T47D (cell line): ENCODE measurements at places on chromosomes 7 and 10.

- no peak for DNase-seq
Measured at GRCh38 chr10:119418362-119418761, 124.2 kb downstream of the RGS10 start.

- DNase-seq: no peak
Measured at GRCh38 chr10:79184145-79184625, 115.4 kb downstream of the ZMIZ1 start.

DNA sequence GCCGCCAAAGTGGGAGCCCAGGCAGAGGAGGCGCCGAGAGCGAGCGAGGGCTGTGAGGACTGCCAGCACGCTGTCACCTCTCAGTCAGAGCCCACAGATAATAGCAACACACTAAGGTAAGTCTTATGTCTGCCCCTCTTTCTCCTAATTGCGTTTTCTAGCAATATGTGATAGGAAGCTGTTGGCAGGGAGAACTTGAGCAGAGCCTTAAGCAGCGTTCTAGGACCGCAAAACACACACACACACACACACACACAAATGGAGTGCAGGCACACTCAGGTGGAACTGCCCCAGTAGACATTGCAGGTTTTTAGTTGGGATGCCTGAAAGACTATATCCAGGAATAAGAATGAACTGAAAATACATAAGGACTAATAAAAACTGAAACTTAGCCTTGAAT, 1188.5 kb downstream of the NXPH1 start:
- no peak for DNase-seq

- DNase-seq: no peak
Measured at GRCh38 chr10:78852466-78853240, 216.1 kb upstream of the ZMIZ1 start.

- DNase-seq: no peak
Measured at GRCh38 chr7:143321242-143321641, 5.3 kb downstream of the CLCN1 start.

DNA sequence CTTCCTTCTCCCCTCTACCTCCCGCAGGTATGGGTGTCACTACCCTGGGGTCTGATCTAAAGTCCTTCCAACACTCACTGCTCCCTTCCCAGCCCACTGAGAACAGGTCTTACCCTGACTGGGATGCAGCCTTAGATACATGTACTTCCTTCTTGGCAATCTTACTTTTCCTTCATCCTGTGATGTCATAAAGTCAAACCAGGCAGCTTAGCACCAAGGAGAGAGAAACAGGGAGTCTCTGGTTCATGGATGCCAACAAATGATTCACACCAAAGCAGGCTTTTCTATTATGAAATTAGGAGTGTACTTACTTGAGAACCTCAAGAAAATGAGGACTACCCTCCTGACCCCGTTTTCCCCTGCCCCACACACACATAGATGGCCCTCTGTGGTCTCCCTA, 111.0 kb upstream of the KMT2E start:
- DNase-seq: no peak

GRCh38 chr7:117157241-117158209, 165.3 kb downstream of the WNT2 start:
- DNase-seq: no peak

- DNase-seq: no peak
Measured at GRCh38 chr10:58350619-58351323, 16.0 kb downstream of the UBE2D1 start.

DNA sequence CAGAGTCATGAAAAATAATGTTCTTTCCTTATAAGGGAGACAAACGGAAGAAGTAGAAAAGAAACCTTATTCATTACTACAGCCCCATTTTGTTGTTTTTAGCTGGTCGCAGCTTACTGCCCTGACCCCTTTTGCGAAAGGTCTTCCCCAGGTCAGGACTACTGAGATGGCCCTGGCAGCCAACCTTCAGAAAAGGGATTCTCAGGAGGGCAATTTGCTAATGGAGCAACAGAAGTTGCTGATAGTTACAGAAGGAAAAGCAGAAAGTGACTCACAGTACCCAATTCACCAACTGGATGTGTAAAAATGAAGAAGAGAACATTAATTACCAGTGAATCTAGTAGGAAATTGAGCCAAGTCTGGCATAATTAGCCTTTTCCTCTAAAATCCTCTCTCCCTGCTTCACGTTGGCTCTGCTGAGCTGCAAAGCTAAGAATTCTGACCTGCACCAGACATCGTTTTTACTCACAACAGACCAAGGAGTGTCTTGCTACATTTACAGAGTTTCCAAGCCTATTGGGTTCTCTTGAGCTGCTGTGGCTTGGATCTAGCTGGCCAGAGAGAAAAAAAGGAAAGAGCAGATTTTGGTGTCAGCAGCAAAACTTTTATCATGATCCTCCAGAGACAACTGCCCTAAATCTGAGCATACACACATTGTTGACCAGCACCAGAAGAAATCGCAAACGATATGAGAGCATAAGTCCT, 499.9 kb upstream of the FZD8 start:
- DNase-seq: no peak

DNA sequence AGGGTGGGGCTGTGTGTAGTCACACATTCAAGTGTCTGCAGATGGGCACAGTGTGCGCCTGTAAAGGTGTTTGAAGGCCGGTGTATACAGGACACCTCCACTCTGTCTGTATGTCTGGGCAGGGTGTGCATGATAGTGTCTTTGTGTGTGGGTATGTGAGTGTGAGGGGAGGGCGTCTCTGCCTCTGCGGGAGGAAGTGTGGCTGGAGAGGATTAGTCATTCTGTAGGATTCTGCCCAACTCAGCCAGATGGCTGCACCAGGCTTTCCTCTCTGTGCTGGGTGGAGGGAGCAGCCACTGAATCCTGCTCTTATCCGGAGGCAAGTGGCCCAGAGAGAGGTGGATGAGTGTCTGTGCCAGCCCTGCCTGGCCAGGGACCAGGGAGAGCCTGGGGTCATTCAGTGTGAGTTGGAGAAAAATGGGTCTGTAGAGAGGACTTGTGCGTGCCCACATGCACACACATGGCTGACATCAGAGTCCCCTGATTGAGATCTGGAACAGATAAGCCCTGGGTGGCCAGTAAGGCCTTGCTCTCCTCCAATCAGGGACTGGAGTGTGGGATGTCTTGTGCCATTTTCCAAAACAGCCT, 1.7 kb downstream of the SFXN3 start:
- DNase-seq: no peak

DNA sequence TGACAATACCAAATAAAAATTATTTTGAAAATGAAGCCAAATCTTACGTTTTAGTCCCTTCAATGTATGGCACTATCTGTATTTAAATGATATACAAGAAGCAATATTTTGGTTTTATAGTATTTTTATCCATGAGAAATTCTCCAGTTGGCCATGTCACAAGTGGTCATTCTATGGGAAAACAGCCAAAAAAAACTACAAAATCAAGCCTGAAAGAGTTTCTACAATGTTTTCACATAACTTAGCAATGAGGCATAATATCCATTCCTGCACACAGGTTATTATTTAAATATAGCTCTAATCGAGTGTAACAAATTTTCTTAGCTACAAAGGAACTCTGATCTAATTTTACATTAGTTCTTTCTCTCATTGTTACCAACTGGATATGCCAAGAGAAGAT, 5.4 kb downstream of the RAB11FIP2 start:
- DNase-seq: no peak

DNA sequence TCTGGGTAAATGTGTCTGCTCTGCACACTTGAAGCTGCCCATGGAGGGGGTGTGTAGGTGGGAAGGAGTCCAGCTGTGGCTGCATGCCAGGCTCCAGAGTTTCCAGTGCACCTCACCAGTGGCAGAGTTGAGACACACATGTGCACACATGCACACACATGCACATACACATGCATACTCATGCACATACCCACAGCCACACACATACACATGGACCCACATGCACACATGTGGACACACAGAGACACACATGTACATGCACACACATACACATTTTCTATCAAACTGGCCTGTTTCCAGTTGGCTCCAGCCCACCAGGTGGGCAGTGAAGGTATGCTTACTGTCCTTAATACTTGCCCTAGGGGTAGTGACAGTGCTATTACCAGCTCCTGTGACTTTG, 99.7 kb downstream of the RAMP3 start:
- DNase-seq: no peak

DNA sequence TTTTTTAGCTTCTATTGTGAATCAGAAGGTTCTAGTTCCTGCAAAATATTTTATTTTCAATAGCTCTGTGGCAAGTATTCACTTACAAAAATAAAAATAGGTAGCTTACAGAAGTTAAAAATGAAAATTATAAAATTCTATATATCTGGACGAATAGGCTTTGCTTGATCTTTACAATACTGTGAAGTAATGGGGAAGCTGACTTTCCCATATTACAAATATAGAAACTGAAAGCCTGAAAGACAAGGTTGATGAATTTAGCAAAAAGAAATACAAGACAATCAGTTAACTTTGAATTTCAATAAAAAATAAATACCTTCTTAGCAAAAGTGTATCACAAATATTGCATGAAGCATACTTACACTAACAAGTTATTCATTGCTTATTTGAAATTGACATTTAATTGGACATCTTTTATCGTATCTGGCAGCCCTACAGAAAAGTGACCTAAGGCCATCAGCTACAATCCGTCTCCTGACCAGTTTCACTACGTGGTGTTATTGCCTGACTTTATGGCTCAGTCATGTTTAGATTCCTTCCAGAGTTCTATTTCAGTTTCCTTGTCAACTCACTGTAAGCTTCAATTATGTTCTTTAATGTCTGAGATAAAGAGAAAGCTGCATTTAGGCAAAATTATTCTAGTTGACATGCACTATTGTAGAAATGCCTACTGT, 310.5 kb upstream of the HGF start:
- DNase-seq: no peak

DNA sequence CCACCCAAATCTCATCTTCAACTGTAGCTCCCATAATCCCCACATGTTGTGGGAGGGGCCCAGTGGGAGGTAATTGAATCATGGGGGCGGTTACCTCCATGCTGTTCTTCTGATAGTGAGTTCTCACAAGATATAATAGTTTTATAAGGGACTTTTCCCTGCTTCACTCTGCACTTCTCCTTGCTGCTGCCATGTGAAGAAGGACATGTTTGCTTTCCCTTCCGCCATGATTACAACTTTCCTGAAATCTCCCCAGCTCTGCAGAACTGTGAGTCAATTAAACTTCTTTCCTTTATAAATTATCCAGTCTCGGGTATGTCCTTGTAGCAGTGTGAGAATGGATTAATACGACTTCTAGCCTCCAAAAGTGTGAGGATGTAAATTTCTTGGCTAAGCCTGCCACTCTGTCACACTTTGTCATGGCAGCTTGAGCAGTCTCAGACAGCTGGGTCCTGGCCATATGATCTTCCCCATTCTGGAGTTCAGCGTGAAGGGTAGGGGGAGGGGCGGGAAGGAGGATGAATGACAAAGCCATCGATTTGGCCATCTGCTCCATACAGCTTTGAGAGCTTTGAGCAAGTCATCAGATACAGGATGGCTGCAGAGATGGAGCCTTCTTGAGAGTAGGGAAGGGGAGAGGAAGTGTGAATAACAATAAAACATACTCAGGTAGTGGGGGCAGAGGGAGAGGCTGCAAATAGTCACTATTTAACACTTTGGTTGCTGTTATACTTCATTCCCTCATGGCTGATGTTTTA, 19.1 kb upstream of the INPP5F start:
- DNase-seq: no peak

- DNase-seq: no peak
Measured at GRCh38 chr10:127036987-127037386, 131.8 kb downstream of the DOCK1 start.

GRCh38 chr7:92133133-92133736, 1.0 kb downstream of the CYP51A1 start:
- DNase-seq: no peak

- no peak for DNase-seq
Measured at GRCh38 chr10:90912174-90912573, 8.7 kb downstream of the ANKRD1 start.

DNA sequence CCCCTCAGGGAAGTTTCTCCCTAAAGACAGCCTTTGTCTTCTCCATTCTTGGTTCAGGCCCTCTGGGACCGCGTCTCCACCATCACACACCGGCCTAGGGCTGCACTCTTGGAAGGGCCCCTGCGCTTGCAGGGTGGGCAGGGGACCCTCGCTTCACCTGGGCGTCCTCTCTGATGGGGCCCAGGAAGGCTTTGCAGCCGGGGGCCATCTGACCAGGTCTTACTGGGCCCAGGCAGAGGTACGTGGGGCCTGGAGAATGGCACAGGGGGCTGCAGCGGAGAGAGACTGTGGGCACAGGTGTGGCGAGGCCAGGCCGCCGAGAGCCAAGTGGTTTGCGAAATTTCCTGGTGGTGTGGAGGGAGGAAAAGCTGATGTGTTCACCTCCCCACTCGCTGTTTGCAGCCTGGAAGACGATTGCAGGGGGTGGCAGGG, 44.4 kb downstream of the ALOX5 start:
- DNase-seq: no peak

GRCh38 chr10:124538706-124539105, 77.1 kb downstream of the LHPP start:
- no peak for DNase-seq

GRCh38 chr7:100003711-100004661, 11.4 kb upstream of the ZKSCAN1 start:
- DNase-seq: peak; percentile 75

DNA sequence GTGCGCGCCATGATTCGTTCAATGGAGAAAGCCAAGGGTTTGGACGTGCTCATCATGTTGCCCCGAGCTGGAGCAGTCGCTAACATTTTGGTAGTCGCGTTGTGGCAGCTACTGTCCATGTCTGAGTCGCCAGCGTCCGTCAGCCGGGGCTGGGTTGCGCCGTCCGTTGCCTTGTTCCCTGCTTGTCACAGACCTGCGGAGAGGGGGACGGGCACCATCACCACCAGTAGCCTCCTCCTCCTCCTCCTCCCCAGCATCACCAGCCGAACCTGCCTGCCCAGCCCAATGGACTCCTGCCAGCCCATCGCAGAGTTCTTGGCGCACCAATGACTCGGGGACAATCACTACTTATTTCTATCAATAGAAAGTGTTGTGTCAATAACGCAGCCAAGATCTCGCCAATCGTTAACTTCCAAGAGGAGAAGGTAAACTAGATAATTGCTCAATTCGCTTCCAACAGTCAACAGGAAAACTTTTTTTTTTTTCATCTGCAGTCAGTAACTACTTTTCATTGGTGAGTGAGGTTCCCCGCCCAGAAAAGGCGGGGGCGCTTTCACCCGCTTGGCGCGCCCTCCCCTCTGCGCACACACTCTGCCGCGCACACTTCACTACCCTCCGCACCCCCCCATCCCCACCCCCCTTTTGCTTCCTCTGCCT, at the start of gene FEZF1:
TSS of gene FEZF1 (minus strand) at position 432 of the 657 bp plus-strand sequence. CDS start at position 119, 313 bp downstream.
- peak; percentile 73 for DNase-seq

DNA sequence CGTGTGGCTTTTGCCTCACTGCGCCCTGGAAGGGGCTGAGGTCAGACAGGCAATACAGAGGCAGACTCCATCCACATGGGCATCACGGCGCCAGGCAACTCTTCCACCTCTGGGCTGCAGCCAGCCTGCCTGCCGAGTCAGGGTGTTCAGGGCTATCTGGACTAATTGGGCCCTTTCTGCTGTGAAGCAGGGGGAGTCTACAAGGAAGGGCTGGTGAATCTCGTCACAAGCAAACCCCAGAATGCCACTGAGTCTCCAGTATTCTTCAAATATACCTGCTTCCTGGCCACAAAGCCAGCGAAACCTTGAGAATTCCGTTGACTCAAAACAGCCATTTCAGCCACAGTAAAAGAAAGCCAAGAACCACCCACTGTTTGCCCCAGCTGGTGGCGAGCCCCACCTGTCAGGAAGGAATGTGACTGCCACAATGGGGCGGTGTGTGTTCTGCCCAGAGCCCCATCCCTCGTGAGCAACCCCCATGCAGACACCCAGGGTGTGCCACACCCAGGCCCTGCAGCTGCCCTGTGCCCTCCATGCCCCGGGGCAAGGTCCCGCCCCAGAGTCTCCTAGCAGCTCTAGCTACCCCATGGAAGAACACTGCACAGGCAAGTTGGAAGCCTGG, 117.3 kb downstream of the FAM53B start:
- DNase-seq: no peak

- DNase-seq: no peak
Measured at GRCh38 chr10:117449636-117450035, 74.4 kb upstream of the PDZD8 start.
